AG09309 (cell line): ENCODE measurements at places on chromosomes 16 and 17.

- DNase-seq: no peak
Observed at GRCh38 chr16:88956546-88957432, 20.2 kb downstream of the CBFA2T3 start.

DNA sequence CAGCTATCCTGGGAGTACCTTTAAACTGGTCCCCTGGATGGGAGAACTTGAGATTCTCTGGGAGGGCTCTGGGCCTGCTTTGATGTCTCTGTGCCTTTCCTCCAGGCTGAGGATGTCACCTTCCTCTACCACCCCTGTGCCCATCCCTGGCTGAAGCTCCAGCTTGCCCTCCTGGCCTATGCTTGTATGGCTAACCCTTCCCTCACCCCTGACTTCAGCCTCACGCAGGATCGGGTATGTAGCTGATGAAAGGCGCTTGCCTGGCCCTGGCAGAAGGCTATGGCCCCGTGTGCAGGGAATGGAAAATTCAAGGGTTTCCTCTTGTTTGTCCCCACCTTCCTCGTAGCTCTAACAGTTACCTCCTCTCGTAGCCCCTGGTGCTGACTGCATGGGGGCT is 3.0 kb downstream of the TP53I13 start:
- DNase-seq: no peak

GRCh38 chr17:80822700-80823410 is 168.8 kb upstream of the CHMP6 start:
- no peak for DNase-seq

DNA sequence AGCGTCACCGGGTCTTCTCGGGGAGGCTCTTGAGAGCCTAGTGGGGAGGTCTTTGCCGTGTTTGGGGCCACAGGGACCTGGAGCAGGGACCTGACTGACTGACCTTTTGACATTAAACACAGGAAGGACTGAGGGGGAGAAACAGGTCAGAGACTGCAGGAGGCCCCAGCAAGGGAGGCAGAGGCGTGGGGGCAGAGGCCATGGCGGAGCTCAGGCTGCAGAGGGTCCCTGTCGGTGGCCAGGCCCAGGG is 41.6 kb upstream of the GSE1 start:
- no peak for DNase-seq

GRCh38 chr17:81543339-81543675 is 8.8 kb downstream of the FAAP100 start:
- DNase-seq: no peak

DNA sequence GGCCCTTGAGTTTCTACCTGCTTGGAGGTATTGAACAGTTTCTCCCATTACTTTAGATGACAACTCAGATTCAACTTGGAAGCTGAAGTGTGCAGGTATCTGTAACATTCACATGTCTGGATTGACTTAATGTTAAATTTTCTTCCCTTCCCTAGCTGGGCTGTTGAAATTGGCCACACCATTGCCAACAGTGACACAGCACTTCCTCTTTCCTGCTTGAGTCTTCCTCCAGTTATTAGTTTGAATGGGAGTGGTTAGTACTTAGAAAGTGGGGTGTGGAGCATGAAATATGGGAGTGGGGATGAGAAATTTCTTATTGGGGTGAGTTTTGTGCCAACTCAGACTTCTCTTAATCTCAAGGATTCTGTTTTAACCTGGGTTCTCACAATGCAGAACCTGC is 454.9 kb downstream of the KCNJ2 start:
- no peak for DNase-seq

DNA sequence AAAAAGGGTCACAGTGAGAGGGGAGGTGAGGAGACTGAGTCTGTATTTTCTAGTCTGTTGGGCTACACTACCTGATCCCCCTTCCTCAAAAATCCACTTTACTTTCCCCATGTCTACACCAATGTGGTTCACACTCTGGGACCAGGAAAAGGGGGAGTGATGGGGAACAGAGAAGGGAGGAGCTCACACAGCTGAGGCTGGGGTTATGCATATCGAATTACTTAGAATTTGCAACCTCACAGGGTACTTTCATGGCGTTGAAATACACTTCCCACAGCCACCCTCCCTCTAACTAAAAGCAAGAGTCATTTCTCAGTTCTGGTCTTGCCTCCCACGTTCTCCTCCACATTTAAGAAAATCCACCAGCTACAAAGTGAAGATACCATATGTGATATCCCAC is 14.1 kb downstream of the MAPT start:
- no peak for DNase-seq

DNA sequence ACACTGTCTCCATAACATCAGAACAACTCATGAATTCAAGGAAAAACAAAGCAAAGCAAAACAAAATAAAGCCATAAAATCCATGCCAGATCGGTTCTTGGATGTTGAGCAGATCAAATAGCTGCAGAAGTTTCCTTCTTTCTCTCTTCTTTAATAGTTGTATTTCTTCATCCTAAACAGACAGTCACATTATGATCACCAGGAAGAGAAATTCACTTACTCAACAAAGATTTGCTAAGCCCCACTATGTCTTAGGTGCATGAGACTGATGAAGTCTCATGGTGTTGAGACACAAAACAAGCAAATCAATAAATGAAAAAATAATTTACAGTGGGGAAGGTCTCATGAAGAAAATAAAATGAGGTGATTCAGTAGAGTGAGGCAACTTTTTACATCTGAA is 72.8 kb downstream of the WIPI1 start:
- no peak for DNase-seq

GRCh38 chr17:33381201-33381600 is 88.1 kb upstream of the ASIC2 start:
- DNase-seq: no peak

DNA sequence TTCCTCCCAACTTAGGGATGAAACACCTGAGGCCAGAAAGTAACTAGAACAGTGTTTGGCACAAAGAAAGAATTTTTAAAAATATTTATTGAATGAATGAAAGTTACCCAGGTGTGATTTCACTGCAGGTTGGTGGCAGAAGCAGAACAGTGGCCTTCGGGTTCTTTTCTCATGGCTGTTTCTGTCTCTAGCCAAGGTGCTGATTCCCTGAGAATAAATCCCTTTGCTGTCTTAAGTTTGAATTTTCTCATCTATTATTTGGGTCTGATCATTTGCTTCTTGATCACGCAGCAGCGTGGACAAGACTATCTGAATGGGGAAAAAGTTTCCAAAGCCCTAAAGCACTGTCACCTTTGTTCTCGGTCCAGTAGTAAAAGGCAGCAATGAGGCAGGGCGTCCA is 73.1 kb upstream of the KIFC3 start:
- DNase-seq: no peak

DNA sequence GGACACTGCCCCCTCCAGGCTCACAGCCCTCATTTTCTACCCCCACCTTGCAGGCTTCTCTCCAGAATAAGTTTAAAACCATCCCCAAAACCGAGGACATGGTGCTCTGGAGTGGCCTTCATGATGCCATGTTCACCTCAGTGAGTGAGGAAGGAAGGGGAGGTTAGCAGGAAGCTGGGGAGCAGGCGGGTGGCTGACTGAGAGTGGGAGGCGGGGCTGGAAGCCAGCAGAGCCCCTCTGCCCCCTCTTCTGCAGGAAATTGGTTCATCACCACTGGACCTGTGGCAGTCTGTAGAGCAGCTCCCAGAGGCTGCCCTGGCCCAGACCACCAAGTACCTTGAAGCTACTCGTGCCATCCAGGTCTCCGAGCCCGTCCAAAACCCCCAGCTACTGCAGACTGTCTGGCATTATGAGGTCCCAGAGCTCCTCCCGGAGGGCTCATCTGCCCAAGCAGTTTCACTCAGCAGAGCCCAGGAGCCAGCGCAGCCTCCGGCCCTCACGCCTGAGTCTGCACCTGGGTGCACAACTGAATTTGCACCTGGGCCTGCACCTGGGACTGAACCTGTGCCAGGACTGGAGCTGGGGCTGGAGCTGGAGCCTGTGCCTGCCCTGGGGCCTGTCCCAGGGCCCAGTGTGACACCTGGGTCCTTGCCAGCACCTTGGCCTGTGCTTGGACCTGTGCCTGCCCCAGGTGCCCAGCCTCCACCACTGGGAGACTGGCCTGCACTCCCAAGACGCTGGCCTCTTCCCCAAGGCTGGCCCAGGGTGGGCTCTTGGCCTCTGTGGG is 19.0 kb downstream of the C16orf96 start:
- no peak for DNase-seq

DNA sequence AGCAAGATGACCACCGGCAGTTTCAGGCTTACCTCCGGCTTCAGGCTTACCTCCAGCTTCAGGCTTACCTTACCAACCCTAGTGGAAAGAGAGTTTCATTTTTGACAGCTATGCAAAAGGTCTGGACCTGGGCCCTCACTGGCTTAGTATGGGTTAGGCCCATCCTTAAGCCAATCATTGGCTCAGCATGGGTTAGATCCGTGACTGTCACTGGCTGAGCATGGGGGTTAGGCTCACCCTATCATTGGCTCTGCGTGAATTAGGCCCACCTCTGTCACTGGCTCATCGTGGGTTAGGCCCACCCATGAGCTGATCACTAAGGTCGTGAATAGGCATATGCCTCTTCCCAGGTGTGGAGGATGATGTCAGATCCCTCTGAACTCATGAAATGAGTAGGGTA is 8.1 kb downstream of the NDE1 start:
- DNase-seq: no peak

GRCh38 chr17:61806081-61806828 is 57.1 kb downstream of the BRIP1 start:
- no peak for DNase-seq

DNA sequence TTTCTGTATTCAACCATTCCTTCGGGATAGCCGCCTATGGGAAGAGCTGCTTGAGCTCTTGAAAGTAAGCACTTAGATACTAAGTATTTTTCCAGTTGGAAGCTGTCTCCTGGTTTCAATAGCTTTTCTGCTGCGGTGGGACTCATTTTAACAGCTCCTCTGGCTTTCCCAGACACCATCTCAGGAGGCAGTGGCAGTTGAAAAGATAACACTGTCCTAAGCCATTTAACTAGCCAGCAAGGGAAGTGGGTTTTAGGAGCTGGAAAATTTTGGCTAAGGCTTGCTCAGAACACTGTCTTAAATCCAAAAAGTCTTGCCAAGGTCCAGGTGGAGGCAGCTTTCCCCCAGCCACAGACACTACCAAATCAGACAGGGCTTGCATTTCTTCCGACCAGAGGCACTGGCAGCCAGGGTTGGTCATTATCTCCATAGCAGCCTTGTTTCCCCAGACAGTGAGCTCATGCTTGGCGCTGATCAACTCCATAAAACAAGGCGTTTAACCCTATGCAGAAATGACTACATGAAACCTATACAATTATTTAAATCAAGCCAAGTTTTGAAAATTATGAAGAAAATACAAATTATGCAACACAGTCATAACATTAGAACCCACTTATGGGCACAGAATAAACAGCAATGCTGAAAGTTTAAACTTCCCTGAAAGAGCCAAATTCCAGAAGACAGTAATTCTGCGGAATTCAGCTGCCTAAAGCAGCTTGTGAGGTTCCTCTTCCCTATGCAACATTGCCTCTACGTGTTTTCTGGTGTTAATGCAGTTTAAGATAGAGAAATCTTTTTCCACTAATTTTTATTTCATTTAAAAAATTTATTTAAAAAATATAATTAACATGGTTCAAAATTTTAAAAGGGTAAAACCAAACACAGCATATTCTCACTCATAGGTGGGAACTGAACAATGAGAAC is 25.0 kb downstream of the GABARAPL2 start:
- peak; percentile 52 for DNase-seq

DNA sequence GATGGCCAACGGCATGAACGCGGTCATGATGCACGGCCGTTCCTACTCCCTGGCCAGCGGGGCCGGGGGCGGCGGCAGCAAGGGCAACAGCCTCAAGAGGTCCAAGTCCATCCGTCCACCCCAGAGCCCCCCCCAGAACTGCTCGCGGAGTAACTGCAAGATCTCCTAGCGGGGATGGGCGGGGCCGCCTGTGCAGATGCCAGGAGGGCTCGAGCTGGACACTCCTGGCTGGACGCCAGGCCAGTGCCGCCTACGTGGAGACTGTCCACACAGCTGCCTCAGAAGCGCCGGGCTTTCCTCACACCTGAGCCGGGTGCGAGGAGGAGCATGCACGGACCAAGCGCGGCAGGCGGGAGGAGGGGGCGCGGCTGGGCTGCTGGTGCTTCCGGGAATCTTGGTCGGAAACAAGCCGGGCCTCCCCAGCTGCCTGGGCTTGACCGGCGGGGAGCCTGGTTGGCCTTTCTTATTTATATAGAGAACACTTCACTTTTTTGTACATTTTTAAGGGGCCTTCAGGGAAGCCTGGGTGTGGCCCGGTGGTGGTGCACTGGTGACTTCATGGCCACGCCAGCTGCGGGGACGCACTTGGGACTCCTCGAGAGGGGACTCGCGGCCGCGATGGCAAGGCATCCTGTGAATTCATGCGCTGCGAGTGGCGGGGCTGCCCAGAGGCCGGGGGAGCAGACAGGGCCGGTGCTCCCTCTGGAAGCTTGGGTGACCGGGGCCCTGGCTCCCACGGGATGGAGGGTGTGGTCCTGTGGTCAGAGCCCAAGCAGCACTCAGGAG is 3.1 kb upstream of the WFIKKN1 start:
- DNase-seq: no peak

DNA sequence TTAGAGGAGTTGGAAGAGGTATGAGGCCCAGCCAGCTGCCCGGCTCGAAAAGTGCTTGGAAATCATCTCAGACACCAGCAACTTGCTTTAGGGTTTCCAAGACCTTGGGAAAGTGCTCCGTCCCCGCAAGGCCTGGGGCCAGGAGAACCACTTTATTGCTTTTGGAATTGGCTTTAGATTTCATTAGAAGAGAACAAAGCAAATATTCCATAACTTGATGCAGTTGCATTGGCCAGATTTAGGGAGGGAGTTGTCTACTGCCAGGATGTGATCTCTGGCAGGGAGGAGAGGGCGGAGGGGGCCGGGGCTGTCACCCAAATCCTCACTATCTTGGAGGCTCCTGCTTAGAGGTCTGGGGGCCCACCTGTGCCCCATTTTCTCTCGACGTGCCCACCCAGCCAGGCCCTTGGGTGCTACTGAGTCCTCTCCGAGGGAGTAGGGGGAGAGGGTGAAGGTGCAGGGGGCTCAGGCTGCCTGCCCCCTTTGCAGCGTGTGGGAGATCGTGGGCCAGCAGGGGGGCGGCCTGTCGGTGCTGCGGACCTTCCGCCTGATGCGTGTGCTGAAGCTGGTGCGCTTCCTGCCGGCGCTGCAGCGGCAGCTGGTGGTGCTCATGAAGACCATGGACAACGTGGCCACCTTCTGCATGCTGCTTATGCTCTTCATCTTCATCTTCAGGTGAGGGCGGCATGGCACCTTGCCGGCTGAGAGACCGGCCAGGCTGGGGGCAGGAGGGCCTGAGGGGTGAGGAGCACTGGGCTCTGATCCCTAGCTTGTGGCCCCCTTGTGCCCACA is 30.6 kb downstream of the CACNA1G start:
- no peak for DNase-seq

- DNase-seq: no peak
Observed at GRCh38 chr16:17780181-17780580, 309.4 kb upstream of the XYLT1 start.

- no peak for DNase-seq
Observed at GRCh38 chr17:41532947-41533570, 5.0 kb upstream of the KRT19 start.

- no peak for DNase-seq
Observed at GRCh38 chr17:57968456-57968855, 13.2 kb upstream of the CUEDC1 start.

GRCh38 chr16:49855280-49855821 is 561 bp downstream of the ZNF423 start:
- no peak for DNase-seq
